Suppressor macrophage (primary cell): ENCODE measurements at places on chromosomes 12 and 14.

DNA sequence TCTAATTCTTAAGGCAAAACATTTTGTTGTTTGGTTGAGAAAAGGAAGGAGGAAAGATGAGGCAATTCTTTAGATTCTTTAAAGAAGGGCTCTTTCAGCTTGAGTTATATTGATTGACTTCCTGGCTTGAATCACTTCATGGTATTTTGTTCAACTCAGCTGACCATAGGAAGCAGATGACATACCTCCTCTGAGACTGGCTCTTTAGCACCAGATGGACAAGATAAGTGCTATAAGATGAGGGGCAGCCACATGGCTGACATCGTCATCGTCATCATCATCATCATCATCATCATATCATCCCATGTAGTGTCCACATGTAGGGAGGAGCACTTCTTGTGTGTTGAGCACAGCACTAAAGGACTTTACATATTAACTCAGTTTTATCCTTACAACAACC is 81.3 kb downstream of the SSPN start:
- peak; percentile 67 for DNase-seq

- DNase-seq: peak; percentile 6
Measured at GRCh38 chr14:102525929-102526497, 16.4 kb upstream of the ANKRD9 start.

- DNase-seq: peak; percentile 69
Measured at GRCh38 chr14:61478971-61479473, 157.6 kb downstream of the PRKCH start.

DNA sequence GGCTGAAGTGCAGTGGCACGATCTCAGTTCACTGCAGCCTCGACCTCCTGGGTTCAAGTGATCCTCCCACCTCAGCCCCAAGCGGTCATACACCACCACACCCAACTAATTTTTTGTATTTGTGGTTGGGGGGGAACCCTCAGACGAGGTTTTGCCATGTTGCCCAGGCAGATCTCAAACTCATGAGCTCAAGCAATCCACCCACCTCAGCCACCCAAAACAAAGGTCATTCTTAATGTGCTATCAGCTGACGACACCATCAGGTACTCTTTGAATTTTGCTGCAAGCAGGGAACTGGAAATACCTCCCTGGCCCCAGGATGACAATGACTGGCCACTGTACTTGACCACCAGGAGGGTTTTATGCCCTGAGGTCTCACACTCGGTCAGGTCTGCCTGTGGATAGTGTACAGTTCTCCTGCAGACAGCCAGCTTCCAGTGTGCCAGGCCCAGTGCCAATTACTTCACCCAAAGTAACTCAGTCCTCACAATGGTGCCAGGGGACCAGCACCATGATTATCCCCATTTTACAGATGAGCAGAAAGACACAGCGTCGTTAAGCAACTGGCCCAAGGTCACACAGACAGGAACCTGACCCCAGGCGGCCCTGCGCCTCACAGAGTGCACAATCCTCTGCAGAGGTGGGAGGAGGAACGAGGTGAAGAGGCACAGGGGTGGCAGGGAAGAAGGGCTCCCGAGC is 42.9 kb downstream of the ITPK1 start:
- peak; percentile 68 for DNase-seq

- DNase-seq: peak; percentile 85
Measured at GRCh38 chr12:50032854-50033581, 7.7 kb upstream of the RACGAP1 start.

GRCh38 chr14:29752221-29752923 is 175.3 kb downstream of the PRKD1 start:
- DNase-seq: no peak
